SHP77 treated with DMSO at 0.1 percent for 48 hours (cell line): ENCODE measurements at places on chromosomes 7 and 10.

- DNase-seq, result peak; percentile 45
Observed at GRCh38 chr7:16801111-16801542, 3.7 kb downstream of the AGR2 start.

DNA sequence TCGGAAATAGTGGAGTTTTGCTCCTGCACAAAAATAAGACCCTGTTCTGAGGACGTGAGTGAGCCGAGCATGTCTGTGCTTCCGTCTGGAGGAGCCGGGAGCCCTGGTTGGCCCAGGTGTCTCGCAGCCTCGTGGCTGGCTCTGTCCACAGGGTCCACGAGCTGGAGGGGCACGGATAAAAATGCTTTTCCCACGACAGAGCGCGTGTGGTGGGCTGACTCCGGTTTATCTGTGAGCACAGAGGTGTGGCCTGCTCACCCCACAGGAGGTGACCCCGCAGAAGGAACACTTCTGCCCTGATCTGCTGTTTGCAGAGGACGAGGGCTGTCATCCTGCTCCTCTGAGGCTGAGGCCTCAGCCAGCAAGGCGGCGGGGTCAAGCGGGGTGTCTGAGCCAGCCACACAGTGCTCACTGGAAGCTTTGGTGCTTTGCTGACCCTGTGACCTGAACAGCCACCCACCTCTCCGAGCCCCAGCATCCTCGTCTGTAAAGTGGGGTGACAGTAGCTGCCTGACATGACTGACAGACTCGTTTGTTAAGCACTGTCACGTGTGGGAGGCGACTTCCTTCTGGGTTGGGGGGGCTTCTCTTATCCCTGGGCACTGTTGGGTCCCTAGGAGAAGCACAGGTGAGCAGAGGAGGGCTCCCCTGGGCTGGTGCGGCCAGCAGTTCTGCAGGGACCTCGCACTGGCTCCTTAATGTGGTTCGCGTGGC lies 162.5 kb downstream of the DNAJB6 start:
- no peak for DNase-seq

DNA sequence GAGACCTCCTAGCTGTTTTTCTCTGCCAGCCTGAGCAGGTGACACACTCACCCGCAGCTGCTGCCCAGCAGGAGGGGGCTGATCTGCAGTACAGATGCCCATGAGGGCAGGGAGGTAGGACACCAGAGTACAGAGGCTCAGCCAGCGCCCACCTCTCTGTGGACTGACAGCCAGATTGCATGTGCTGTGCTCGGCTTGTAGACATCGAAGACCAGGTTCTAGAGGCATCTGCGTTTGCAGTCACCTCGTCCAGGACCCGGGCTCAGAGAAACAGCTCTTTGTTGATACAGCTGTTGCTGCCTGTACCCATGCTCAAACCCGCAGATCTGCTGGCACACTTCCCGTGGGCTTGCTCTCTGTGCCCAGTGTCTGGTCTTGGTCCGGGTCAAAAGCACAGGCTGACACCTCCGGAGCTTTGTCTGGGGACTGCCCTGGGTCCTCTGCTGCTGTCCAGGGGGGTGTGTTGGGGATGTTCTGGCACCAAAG lies 224.7 kb downstream of the GLRX3 start:
- DNase-seq, result peak; percentile 68

DNA sequence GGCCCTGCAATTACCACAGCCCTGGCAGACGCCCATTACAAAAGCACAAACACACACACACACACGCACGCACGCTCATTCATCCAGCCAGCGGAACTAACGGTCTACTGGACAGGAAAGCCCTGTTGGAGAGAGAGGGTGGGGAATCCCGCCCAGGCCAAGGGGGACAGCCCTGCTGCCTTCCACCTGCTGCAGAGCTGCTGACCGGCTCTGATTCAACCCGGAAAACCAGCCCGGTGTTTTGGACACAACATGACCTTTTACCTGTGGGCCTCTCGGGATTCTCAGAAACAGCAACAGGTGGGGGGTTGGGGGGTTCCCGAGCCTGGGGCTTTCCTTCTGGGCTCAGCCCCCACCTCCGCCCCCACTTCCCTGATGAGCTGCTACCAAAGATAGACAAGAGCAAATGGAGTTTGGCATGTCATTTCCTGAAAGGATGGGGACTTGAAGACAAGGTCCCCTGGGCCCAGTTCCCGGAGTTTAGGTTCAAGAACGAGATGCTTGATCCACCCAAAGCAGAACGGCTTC lies 18.5 kb upstream of the SERPINE1 start:
- DNase-seq, result no peak

GRCh38 chr10:29957907-29958331 lies 101.5 kb downstream of the JCAD start:
- DNase-seq, result no peak

DNA sequence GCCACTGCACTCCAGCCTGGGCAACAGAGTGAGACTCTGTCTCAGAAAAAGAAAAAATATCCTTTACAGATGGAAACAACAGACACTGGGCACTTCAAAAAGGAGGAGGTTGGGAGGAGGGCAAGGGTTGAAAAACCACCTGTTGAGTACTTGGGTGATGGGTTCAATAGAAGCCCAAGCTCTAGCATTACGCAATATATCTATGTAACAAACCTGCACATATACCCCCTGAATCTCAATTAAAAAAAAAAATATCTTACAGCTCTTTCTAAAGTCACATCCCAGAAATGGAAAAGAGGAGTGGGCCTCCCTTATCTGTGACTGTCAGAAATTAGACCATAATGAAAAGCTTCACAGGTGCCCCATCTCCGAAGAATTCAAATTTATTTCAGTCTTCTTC lies 12.1 kb downstream of the VIM start:
- no peak for DNase-seq

- DNase-seq, result no peak
Observed at GRCh38 chr10:116978901-116979300, 26.1 kb downstream of the SHTN1 start.

DNA sequence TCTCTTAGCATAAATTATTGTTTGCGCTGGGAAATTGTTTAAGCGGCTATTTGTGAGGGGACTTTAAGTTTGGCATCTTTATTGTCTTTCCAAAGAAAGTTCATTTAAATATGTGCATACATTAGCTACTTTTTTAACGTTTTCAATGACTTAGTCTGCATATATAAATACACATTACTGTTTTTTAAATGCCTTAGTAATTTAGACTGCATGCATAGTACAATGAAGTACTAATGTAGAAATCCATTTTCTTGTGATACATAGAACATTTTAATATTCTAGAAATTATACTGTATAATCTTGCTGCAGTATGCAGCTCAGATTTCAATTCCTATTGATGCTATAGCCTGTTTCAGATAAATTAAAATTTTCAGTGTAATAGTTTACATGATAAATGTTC lies 325.4 kb downstream of the MALRD1 start:
- no peak for DNase-seq

- DNase-seq, result no peak
Observed at GRCh38 chr10:112184052-112184371, 447 bp upstream of the GPAM start.

DNA sequence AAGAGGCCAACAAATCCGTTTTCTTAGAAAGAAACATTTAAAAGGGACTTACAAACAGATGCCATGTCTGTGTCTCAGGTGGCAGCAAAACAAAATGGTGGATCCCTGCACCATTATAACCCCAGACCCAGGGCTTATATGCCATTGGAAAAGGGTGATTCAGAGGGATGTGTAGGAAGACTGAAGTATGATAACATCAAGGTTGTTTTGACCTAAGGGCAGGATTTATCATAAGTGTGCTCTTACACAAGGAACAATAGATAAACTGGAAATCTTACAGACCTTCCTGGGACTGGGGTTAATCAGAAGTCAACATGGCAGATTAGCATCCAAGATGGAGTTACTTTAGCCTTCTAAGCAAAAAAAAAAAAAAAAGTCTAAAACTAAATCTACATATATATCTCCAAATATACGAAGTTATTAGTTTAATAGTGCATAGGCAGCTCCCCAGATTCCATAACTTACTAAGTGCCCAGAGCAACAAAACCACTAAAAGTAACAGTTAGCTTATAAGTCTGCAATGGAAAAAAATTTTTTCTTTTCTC lies 34.3 kb upstream of the WNT16 start:
- DNase-seq, result no peak

DNA sequence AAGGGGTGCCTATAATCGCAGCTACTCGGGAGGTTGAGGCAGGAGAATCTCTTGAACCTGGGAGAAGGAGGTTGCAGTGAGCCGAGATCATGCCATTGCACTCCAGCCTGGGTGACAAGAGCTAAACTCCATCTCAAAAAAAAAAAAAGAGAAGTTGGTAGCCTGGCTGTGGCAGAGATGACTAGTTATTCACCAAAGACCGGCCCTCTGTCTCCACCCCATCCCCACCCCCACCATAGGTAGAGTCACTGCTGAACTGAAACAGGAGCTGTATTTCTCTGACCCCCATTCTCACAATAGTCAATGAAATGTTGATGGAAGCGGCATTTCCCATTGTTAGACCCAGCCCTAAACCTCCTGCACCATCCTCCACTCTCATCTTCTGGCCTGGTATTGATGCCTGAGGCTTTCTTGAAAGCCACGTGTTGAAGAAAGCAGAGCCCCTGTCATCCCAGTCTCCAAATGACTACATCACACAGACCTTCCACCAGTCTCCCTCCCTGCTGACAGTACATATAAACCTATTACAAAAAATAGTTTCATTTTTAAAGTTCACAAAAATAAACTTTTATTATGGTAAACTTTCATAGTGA lies 9.4 kb upstream of the PIK3CG start:
- DNase-seq, result no peak

DNA sequence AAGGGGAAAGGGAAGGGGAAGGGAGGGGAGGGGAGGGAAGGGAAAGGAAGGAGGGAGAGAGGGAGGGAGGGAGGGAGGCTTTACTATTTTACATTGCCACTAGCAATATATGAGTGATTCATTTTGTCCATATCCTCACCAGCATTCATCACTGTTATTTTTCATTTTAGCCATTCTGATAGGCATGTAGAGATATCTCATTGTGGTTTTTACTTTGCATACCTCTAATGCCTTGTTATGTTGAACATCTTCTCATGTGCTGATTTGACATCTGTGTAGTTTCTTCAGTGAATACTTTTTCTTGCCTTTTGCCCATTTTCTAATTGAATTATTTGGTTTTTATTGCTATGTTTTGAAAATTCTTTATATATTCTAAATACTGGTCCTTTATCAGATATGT lies 52.7 kb downstream of the GCC1 start:
- no peak for DNase-seq

- no peak for DNase-seq
Observed at GRCh38 chr7:102024769-102025391, 207.5 kb downstream of the CUX1 start.

GRCh38 chr10:43867113-43867512 lies 218.4 kb upstream of the ZNF32 start:
- no peak for DNase-seq

- DNase-seq, result no peak
Observed at GRCh38 chr7:72751378-72751777, 76.6 kb downstream of the TYW1B start.
